Vagina (tissue), 2 donors: ENCODE measurements at places on chromosomes 7 and 10. TPM values are rescaled to one million over a fixed set of nuclear protein-coding genes. Genes with fewer than 3 reads are reported as not detected.

DNA sequence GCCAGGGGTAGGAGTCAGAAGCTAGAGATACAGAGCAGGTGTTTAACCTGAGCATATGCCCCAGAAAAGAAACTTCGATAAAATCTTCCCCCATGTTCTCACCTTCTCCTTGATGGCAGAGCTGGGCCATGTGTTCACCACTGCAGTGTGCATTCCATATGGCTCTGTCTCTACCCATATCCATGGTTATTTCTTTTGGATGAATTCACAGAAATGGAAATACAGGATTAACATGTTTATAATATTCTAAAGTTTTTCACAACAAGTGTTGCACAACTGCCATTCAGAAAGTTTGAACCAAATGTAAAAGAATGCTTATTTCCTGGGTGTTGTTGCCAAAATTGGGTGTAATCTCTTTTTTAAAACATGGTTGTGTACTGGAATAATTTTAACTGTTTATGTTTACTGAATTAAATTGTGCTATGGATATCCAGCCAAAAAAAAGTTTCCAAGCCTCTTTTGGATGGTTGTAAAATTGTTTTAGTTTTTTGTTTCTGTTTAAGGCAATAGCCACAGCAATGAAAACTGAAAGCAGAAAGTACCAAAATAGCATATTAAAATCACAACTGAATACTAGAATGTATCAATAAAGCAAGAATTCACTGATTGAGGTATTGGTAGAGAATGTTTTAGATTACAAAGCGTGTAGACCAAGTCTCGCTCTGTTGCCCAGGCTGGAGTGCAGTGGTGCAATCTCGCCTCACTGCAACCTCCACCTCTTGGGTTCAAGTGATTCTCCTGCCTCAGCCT is 19.9 kb upstream of the CCNY start:
- H3K27me3 ChIP-seq: no peaks in the 10 kb centered on the region
- no peaks in the 10 kb centered on the region for H3K4me1 ChIP-seq
- no peak for DNase-seq
- H3K36me3 ChIP-seq: peaks cover 6% of the 10 kb centered on the region
- H3K4me3 ChIP-seq: no peak overlapping the region
- no peak overlapping the region for H3K27ac ChIP-seq

- DNase-seq: no peak
- no peak overlapping the region for H3K4me3 ChIP-seq
- no peaks in the 10 kb centered on the region for H3K27me3 ChIP-seq
These were observed 66.0 kb downstream of the MAD1L1 start for GRCh38 chr7:2166625-2167280.

- H3K27ac ChIP-seq: no peak overlapping the region
- no peaks in the 10 kb centered on the region for H3K4me1 ChIP-seq
- no peak overlapping the region for H3K4me3 ChIP-seq
- H3K36me3 ChIP-seq: no peaks in the 10 kb centered on the region
- H3K27me3 ChIP-seq: no peaks in the 10 kb centered on the region
These were observed 207.4 kb downstream of the ADARB2 start for GRCh38 chr10:1529806-1530413.

DNA sequence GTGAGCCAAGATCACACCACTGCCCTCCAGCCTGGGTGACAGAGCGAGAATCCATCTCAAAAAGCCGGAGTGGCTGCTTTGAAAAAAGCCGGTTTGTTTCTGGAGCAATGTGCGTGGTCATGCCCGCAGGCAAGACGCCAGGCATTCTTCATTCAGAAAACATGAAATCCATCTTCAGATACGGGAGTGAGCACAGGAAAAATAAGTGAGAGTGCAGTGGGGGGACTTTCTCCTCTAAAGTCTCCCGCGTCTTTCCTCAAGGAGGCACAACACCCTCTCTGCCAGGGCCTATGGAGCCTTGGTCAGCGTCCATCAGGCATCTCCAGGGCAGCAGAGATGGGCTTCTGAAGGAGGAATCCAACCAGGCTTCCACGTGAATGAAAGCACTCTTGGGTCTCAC is 62.3 kb upstream of the DGKI start:
- no peaks in the 10 kb centered on the region for H3K27me3 ChIP-seq
- H3K27ac ChIP-seq: no peak overlapping the region
- H3K4me1 ChIP-seq: peaks cover 4% of the 10 kb centered on the region
- H3K4me3 ChIP-seq: no peak overlapping the region
- H3K36me3 ChIP-seq: no peaks in the 10 kb centered on the region
- DNase-seq: no peak

- no peaks in the 10 kb centered on the region for H3K27me3 ChIP-seq
- no peaks in the 10 kb centered on the region for H3K36me3 ChIP-seq
- H3K4me3 ChIP-seq: no peak overlapping the region
- no peak for DNase-seq
- no peaks in the 10 kb centered on the region for H3K4me1 ChIP-seq
These were observed 114.4 kb downstream of the NT5C2 start for GRCh38 chr10:103078676-103079075.

The OR2A42 gene
- total RNA-seq: not detected

DNA sequence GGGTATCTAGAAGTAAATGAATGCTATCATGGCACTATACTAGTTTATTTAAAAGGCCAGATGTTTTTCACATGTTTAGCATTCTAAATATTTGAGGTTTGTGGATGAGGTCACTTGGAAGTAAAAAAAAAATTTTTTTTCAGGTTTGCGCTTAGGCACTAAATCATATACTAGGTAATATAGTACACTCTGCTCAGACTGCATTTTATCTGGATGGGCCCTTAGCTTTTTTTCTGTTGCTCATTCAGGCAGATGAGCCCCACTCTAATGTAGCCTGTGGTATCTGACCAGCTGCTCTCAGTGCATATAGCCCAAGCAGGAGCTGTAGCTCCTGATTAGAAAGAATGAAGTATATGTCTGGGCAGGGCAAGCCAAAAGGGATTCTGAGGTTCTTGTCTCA is 210.1 kb downstream of the AUTS2 start:
- H3K27me3 ChIP-seq: no peaks in the 10 kb centered on the region
- H3K27ac ChIP-seq: no peak overlapping the region
- no peaks in the 10 kb centered on the region for H3K36me3 ChIP-seq
- no peak overlapping the region for H3K4me3 ChIP-seq
- DNase-seq: no peak
- peaks cover 2% of the 10 kb centered on the region for H3K4me1 ChIP-seq
